Epithelial cell of prostate (primary cell): ENCODE measurements at places on chromosomes 13 and 19.

GRCh38 chr19:21694171-21694906 lies 73.0 kb downstream of the ZNF100 start:
- DNase-seq, result no peak

GRCh38 chr13:30681843-30682242 lies 53.5 kb upstream of the ALOX5AP start:
- DNase-seq, result no peak

DNA sequence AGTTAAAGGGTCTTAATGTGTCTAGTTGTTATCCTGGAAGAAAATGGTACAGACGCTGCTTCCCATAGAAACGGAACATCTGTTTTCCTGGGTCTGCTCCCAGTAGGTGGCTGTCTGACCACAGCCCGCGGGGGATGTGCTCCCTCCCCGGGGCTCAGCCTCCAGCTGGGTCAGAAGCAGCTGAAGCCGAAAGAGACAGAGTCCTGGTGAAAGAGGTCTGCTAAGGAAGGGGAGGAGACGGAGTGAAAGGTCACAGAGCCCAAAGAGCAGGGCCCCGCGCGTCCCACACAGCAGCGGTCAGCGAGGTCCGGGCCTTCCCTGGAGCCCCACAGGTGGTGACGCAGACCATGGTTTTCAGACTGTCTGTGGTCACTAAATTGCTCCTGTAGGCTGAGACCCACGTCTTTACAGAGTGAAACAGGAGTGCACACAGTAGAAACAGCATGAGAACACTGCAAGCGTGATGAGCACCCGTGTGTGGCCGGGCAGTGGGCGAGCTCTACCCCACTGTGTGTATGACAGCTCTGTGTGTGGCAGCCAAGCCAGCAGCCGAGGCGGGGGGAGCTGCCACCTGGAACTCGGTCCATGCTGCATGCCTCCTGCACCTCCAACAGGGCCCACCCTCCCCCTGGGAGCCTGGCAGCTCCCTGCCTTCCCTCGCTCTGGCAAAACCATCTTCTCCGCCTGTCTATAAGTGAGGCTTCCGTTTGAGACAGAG lies 52.0 kb upstream of the C13orf46 start:
- DNase-seq, result no peak

DNA sequence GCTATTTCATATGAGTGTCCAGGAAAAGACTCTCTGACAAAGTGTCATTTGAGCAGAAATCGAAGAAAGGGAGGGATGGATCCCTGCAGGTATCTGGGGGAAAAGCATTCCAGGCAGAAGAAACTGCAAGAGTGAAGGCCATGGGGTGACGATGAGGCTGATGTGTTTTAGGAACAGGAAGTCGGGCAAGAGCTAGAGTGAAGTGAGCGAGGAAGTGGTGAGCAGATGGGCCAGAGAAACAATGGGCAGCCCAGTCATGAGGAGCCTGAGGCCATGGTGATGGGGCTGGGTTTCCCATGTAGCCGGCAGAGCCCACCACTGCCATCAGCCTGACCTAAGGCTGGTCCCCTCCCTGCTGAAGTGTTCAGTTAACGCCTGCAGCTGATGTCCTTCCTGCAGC lies 150.2 kb downstream of the TNFSF13B start:
- no peak for DNase-seq

- DNase-seq, result no peak
These were observed 7.7 kb downstream of the KASH5 start for GRCh38 chr19:49395581-49396407.
